Stimulated activated effector memory CD8-positive, alpha-beta T cell treated with anti-CD3 and anti-CD28 coated beads, Interleukin-12 subunit alpha, Interleukin-12 subunit beta, amount 100 ng/mL, for 72 hours (primary cell): ENCODE measurements at places on chromosomes 6 and 20.
A peak's percentile ranks its signal among the peaks of the same experiment; 100 is the strongest.

DNA sequence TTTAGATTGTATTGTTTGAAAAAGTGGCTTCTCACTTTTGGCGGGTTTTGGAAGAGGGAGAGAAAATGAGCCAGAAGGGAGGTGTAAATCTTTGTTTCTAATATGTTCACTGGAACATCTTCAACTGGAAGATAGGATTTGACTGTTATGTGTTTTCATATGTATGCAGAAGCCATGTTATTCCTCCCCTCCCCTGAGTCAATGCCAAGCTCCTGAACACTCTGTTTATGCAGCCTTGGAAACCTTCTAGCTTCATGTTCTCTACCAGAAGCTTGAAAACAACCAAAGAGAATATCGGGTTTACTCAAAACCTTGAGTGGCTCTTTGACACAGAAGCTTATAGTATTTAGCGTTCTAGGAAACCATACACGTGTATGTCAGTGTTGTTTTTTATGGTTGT lies 279.1 kb downstream of the PRL start:
- no peak for DNase-seq

DNA sequence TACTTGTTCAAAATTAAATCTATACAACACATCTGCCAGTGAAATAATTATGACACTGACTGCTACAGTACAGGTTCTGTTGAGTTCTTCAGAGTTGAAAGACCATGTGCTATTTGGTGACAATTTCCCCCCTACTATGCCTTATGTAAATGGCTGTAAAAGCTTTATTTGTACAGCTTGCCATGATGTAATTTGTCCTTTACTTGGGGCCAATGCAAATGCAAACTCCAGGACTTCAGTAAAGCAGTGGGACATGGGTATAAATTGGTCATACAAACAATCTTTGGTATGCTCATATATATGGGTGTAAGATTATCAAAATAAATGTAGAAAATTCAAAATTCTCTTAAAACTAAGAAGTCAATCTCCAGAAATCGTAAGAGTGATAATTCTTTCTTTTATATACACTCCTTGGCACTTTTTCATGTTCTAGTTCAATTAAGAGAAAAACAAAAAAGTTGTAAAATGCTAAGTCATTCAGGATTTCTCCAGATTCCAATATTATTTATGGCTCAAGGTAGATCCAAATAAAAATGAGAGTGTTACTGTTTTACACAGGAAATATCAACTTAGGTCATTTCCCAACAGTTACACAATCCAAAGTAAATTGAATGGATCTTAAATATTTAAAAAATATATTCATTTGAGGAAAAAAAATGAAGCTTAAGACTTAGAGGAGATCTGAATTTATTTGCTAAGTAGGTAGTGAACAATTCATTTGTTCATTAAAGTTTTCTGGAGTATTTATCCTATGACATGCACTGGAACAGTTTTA lies 1310.5 kb upstream of the CITED2 start:
- DNase-seq = no peak

DNA sequence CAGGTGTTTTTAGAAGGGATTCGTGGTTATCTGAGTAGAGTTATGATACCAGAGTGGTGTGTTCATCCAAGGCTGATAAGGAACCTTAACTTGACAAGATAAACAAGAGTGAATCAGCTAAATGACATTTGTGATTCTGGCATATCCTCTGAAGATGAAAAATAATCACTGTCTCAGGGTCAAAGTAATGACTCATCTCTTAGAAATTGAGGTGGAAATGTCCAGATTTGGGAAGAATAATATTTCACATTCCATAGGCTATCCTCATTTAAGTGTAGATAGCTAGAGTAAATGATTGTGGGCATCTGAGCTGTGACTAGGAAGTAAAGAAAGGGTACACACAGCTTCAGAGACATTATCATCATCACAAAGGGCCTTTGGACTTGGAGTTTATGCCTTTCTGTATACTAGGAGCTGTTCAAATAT lies 255.7 kb downstream of the GJA1 start:
- no peak for DNase-seq

- no peak for DNase-seq
Observed at GRCh38 chr6:42257063-42257462, 39.4 kb upstream of the MRPS10 start.

DNA sequence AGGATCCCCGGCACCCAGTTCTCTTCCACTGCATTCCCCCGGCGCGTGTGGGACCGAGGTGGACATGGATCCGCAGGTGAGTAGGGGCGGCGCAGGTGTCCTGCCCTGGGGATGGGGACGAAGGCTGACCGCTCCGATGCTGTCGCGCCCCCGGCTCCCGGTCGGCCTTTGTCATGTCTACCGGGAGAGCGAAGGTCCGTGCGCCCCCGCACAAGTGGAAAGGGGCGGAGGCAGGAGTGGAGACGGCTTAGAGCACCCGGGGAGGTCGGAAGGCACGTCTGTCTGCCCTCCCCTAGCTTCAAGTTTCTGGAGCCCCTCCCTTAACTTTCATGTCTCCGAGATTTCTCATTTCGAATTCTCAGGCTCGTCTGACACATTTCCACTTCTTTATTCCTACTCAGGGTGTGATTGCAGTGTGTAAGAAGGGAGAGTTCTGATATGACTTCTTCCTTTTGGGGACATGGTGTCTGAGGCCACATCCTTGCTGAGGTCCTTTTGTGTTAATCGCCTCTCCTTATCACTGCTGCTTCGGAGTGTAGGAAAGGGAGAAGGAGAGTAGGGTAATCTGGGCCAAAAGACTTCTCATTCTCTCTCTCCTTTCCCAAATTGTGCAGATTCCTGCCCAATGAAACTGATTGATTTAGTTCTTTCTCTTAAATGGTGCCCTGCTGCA lies 435 bp downstream of the KIFC1 start:
- DNase-seq = no peak

- DNase-seq = no peak
Observed at GRCh38 chr6:145704143-145704781, 31.1 kb downstream of the EPM2A start.

- DNase-seq = no peak
Observed at GRCh38 chr6:157218371-157219198, 104.7 kb downstream of the TMEM242 start.

- no peak for DNase-seq
Observed at GRCh38 chr6:97632341-97632740, 349.3 kb upstream of the MMS22L start.

GRCh38 chr6:79467716-79468115 lies 69.5 kb downstream of the LCA5 start:
- DNase-seq = no peak

GRCh38 chr6:125154118-125154760 lies 666 bp downstream of the TPD52L1 start:
- DNase-seq = no peak

DNA sequence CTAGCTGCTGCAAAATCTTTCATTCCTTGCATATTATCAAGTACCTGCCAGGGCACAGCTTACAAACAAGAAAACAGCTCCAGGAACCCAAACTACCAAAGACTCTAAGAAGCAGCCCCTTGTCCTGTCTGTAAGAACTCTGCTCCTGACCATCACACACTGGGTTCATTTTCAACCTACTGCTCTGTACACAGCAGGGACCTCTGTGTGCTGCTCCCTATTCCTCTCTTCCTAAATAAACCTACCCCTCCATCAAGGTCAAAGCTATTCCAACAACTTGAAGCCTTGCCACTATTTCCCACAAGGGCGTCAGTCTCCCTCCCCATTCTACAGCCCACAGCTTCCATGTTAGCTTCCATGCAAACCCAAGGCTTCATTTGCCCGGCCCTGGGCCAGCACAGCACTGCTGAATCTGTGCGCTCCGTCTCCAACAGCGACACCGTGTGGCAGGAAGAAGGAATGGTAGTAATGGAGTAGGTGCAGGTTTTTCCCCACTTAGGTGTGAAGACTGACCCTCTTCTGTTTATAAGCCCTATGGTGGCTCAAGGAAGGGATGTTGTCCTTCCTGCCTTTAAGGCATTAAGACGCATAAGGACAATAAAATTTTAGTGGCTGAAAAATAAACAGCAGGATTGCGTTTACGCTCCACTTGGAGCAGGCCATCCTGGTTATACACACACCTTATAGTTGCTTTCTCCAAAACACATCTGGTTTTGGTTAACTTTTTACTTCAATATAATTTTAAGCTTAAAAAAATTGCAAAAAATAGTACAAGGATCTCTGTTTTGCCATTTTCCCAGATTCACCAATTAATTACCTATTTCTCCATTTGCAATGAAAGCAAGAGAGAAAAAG lies 115.2 kb upstream of the NXT1 start:
- DNase-seq = peak; percentile 54

- DNase-seq = no peak
Observed at GRCh38 chr20:50195524-50196120, 5.0 kb downstream of the CEBPB start.

- DNase-seq = no peak
Observed at GRCh38 chr20:63003546-63003945, 3.2 kb downstream of the BHLHE23 start.

GRCh38 chr6:109872968-109873545 lies 105.1 kb upstream of the GPR6 start:
- DNase-seq = no peak

DNA sequence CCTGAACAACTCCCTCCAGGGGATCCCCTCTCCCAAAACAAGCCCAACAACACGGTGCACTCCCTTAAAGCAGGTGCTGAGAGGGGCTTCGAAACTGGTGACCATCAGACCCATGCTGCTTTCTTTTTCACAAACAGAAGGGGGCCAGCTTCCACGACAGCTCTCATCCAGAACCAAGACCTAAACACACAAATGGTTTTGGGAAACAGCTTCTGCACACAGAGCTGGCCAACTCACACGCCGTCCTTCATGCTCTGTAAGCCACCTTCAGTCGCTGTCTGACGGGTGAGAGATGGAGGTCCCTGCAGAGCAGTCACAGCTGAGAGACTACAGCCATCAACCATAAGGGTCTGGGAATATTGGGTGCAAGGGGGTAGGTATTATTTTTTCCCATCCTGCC lies 76.3 kb downstream of the ZMYND8 start:
- no peak for DNase-seq

GRCh38 chr20:6732001-6732447 lies 35.5 kb upstream of the BMP2 start:
- DNase-seq = no peak

DNA sequence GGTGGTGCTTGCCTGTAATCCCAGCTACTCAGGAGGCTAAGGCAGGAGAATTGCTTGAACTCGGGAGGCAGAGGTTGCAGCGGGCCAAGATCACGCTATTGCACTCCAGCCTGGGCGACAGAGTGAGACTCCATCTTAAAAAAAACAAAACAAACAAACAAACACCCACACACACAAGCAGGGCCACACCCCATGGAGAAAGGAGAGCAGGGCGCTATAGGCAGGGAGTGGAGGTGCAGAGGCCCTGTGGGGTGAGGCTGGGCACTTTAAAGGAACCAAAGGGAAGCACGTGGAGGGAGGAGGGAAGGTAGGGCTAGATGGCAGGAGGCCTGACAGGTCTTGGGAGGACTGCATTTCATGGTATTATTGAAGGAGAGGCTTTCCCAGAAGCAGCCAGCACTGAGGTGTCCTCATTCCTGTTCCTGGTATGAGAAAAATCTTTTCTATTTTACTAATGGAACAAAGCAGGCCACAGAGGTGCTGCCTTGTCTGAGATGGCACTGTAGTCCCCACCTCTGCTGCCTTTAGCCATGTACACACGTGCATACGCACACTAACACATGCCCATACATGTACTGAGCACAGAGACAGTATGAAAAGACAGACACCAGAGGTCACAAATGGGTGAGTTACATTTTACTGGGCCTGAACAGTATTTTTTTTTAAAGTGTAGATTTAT lies 44.0 kb downstream of the BCAS4 start:
- DNase-seq = no peak

DNA sequence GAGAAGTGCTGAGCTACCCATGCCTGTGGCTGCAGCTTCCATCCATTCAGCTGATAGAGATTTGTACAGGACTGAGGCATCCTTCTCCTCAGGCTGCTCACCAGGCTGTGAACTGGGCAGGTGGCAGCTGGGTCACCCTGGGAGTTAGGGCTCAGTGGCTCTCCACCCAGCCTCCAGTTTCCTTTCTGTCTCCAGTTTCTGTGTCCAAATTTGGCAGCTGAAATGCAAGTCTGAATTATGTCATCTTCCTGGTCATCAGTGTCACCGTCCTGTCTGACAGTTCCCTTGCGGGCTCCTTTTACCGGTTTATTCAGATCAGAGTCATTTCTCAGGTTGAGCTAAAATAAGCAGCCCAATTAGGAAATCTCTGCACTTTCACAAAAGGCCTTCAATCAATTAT lies 93.3 kb downstream of the EDN1 start:
- DNase-seq = no peak

GRCh38 chr6:168597471-168597875 lies 156.5 kb downstream of the SMOC2 start:
- no peak for DNase-seq

- no peak for DNase-seq
Observed at GRCh38 chr6:111880181-111880888, 7.1 kb upstream of the FYN start.

DNA sequence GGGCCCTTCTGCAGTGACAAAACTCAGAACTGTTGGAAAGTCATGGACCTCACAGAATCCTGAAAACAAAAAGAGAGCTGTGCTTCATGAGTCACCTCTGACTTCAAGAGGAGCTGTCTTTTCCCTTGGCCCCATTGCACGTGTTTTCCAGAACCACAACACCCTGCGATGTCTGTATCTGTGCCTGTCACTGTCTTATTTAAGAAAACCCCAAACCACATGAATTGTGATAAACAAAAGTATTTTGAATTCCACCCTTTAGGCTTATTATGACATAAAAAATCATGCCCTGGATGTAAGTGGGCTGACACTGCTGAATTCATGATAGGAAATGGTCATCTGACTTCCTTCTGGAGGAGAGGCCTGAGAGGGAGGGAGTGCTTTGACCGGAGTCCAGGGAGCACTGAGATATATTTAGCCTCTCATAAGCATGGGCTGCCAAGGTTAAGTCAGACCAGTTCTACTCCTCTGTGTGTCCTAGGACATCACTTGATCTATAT lies 96.4 kb upstream of the DUSP22 start:
- DNase-seq = no peak

DNA sequence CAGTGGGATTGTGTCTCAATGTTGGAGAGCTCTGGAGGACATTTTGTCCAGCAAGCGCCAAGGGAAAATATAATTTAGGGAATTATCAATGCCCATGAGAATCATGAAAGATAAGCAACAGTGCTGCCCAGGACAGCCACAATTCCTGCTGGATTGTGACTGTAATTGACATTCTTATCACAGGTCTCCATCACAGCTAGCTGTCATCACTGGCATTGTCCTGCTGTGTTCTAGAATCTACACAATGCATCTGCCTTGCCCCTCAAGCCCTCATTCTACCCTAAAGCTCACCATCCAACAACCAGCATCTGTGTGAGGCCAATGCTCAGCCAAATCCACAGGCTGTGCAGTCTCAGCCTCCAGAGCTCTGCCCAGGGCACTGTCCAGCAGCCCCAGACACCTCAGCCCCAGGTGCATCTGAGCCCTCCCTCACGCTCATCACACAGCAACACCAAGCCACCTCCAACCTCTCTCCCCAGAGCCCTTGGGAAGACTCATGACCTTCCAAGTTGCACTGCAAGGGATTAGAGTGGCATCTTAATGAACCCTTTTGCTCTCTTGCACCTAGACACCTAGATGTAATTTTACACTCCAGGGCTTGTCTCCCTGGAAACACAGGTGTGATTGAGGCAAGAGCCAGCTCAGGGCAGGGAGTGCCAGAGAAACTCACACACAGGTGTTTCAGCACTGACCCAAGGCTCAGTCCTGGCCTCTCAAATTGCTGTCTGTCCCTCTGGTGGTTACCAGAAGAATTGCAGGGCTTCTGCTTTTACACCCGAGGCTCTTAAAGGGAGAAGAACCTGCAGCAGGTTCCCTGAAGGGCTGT lies 85.2 kb upstream of the PHACTR3 start:
- DNase-seq = no peak

- DNase-seq = no peak
Observed at GRCh38 chr6:11149551-11149950, 38.0 kb upstream of the ERVFRD-1 start.
